Stimulated activated naive CD8-positive, alpha-beta T cell treated with anti-CD3 and anti-CD28 coated beads, Interleukin-15, Interleukin-2, amounts not matched to agents 100 U/mL and 50 U/mL, for 24 hours (primary cell): ENCODE measurements at places on chromosomes 5 and 9.

DNA sequence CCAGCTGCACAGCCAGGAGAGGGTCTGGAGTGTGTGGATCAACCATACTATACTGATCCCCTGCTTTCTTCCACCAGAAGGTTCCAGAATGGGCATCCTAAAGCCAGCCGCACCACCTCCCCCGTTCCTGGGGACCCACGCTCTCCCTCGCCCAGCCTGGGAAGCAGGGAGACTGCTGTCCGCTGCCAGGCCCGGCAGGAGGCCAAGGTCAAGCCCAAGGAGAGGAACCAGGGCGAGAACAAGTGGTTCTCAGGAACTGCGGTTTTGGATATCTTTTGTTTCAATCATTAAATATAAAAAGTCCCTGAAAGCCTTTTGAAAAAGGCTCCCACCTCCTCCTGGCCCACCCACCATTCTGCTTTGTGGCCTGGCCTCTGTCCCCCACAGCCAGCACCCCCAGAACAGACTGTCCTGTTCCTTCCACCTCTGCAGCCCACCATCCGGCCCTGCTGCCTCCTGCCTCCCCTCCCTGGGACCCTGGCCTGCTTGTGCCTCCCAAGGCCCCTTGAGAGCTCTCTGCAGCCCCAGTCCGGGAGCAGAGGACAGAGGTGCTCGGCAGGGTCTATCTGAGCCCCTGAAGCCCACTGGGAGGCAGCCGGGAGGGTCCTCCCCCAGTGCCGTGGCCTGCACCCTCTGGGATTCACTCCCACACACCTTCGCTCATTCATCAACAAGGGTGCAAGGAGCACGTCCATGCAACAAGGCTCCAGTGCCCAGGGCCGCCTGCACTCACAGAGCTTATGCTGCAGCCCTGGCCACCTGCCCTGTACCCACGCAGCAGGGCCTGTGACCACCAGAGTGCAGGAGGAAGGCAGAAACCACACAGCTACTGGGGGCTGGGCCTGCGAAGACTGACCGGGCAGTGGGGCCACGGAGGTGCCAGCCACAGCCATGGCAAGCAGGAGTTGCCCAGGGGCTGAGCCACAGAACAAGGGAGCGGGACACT, 614 bp upstream of the LCN6 start:
- DNase-seq, result no peak

DNA sequence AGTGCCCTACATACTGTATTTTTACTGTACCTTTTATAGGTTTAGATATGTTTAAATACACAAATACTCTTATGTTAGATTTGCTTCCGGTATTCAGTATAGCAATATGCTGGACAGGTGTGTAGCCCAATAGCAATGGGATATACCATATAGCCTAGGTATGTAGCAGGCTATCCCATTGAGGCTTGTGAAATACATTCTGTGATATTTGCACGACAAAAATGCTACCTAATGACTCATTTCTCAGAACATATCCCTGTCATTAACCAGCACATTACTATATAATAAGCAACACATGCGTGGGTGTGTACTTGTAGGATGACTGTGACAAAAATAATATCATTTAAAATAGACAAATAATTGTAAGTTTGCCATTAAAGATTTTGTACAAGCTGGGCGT, 208.8 kb downstream of the MRPS30 start:
- DNase-seq, result no peak

DNA sequence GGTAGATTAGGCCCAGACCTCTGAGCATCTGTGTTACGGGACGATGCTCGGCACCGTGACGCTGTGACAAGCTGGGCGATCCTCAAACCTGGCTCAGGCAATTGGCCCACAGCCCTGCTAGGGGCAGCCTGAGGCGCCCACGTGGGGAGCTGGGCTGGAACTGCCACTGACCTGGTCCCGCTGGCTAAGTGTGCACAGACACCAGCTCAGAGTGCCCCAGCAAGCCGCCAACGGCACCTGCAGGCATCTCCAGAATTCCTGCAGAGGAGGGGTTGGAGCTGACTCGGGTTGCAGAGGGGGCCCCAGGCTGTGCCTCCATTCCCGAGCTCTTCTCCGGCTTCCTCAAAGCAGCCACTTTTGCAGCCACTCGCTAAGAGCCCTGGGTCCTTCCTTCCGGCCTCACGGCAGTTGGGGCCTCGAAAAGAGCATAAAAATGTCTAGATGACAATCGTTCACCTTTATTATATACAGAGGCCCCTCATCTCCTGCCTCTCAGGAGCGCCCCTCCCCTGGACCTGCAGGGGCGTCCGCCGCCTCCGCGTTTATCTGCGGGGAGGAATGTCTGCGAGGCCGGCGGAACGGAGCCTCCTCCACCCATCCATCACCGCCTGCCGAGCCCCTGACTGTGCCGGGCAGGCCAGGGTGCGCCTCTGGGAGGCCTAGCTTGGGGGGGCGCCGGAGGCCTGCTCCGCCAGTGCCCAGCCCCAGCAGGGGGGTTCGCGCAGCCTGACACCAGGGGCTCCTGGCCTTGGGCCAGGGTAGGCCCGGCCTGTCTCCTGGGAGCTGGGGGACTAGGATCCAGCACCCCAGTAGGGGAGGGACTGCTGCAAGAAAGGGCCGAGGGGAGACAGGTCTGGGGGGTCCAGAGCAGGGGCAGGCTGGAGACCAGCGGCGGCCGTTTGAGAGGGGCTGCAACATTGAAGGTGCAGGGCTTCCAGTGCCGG, 144.9 kb downstream of the BARX1 start:
- DNase-seq, result no peak

- peak; percentile 96 for DNase-seq
Observed at GRCh38 chr9:35072461-35073278, at the start of gene VCP. TSS of gene VCP (minus strand) at chr9:35072625. CDS start at chr9:35072353, 272 bp downstream.

DNA sequence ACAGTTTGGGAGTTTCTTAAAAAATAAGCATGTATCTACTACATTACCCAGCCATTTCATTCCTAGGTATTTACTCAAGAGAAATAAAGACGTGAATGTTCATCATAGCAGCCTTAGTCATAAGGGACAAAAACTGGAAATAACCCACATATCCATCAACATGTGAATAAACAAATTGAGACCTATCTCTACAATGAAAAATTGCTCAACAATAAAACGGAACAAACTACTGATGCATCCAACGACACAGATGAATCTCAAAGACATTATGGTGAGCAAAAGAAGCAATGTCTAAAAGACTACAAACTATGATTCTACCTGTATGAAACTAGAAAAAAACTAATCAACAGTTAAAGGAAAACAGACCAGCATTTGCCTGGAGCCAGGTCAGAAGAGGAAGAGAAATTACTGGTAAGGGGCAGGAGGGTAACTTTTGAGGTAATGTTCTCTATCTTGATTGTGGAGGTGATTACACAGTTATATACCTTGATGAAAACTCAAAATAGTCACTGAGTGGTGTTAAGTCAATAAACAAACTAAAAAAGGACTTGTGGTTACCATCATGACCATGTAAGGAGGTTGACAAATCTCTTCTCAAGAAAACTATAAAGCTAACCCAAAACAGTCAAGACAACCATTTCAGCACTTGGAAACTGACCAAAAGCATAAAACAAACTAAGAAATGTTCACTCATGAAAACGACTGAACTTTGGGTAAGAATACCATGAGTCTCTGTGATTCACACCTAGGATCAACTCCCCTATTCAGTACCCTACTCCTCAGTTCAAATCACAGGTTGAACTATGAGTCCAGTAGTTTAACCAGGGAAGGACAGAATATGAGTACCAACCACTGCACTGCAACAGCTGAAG, 10.4 kb downstream of the UIMC1 start:
- no peak for DNase-seq

DNA sequence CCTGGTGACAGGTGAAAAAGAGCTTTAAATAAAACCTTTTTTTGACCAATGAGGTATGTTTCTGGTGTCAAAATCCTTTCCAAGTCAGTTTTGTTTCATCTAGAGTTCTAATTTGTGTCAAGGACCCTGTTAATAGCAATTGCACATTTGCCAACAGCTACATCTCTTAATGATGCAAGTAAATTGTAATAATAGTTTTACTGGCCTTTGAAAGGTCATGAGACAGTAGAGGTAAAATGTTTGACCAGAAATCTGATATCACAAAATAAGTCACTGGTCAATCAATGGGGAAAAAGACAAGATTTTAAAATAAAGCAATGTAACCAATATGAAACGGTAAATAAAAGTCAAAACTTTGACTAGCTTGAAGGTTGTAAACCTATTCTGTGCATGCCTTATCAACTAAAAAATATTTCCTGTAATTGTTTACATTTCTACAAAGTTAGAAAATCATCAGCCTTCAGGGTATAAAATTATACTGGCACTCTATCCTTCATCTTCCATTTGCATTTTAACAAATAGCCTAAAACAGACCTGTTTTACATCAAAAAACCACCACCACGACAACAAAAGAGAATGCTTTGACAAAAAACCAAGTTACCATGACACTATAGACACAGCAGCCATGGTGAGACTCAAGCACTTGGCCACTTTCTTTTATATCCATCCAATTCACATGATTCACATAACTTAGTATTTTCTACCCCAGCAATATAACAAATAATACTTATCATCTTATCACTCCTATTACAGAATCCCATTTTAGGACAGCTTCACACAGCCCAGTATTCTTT, 3.0 kb downstream of the NADK2 start:
- no peak for DNase-seq
